ENCODE measurements at places on chromosomes 13 and 19. TPM values are rescaled to one million over a fixed set of nuclear protein-coding genes. Genes with fewer than 3 reads are reported as not detected.
A peak's percentile ranks its signal among the peaks of the same experiment; 100 is the strongest.

DNA sequence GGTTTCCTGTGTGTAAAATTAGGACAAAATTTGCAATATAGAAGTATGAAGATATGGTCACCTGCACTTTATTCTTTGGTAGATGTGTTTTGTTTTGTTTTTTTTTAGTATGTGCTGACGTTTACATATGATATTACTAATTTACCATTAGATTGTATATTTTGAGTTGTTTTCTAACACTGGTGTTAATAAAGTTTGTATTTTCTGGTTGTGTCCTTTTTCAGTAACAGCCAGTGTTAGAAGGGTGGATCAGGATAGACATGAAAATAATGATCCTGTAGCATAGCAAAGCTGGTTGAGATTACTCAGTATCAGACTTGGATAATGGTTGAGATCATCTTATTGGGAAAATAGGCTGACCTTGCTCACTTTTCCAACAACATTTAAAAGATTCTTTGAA lies 6.2 kb downstream of the NAA16 start:
- H3K27me3 ChIP-seq = no peaks in the 10 kb centered on the region
- peaks cover 14% of the 10 kb centered on the region for H3K4me1 ChIP-seq
- H3K4me3 ChIP-seq = no peak overlapping the region
- H3K36me3 ChIP-seq = peaks cover 5% of the 10 kb centered on the region
- DNase-seq = no peak

The TBXA2R gene
- 37.8 TPM for total RNA-seq

The ZNF208 gene
- total RNA-seq = 3.8 TPM

The CYP2A7 gene
- not detected for total RNA-seq

The HOMER3 gene
- total RNA-seq = 93.0 TPM

DNA sequence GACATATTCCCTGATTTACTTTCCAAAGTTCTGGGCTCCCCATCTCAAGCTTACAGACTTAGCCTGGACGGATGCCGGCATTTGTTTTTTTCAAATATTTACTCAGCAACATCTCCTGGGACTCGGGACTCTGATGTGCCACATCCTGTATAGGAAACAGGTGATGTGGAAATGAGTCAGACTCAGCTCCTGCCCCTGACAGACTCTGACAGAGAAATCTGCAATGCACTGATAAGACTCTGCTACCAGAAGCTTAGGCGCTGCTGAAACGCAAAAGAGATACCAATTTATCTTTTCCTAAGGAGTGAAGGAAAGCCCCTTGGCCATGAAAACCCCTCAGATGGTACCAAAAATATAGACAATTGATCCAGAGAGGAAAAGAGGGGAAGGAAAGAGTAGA lies 16.2 kb downstream of the LAIR2 start:
- DNase-seq = no peak
- H3K27me3 ChIP-seq = no peaks in the 10 kb centered on the region
- H3K36me3 ChIP-seq = no peaks in the 10 kb centered on the region
- no peak overlapping the region for H3K27ac ChIP-seq
- H3K4me3 ChIP-seq = no peak overlapping the region

The PRR19 gene
- not detected for total RNA-seq

- DNase-seq = no peak
- H3K27me3 ChIP-seq = no peaks in the 10 kb centered on the region
- H3K36me3 ChIP-seq = no peaks in the 10 kb centered on the region
- no peaks in the 10 kb centered on the region for H3K4me1 ChIP-seq
Observed at GRCh38 chr13:50375792-50376191, 360.5 kb downstream of the KCNRG start.

DNA sequence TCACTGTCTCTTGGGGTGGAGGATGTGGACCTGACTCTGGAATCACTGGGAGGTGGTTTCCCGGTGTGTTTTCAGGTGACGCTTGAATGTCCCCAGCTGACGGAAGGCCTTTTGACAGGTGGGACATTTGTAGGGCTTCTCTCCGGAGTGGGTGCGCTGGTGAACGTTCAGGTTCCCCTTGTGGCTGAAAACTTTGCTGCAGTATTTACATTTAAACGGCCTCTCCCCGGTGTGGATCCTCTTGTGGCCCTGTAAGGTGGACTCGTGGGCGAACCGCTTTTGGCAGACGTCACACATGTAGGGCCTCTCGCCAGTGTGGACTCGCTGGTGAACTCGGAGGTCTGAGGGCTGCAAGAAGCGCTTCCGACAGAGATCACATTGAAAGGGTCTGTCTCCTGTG lies 7.8 kb downstream of the ZSCAN5B start:
- H3K27ac ChIP-seq = no peak overlapping the region
- no peak overlapping the region for H3K4me3 ChIP-seq
- no peaks in the 10 kb centered on the region for H3K4me1 ChIP-seq
- no peak for DNase-seq
- no peaks in the 10 kb centered on the region for H3K36me3 ChIP-seq
- no peaks in the 10 kb centered on the region for H3K27me3 ChIP-seq

The ZNF486 gene
- total RNA-seq = 1.1 TPM

DNA sequence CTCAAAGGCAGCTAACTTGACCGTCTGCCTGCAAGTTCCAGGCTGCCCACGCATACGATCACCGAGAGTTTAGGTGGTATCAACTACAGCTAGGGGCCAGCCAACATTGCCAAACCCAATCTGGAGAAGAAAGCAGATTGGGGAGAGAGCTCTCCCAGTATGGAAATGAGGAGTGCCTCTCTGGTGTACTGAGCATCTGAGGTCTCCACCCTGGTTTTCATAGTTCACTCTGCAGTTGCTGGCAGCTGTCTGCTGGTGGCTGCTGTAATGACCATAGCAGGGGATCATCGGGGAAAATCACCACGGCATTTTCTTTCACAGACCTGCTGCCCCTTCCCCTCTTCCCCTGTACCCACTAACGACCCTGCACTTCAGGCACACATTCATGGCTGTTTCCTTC lies 201.7 kb downstream of the NUFIP1 start:
- H3K27ac ChIP-seq = no peak overlapping the region
- no peaks in the 10 kb centered on the region for H3K36me3 ChIP-seq
- no peaks in the 10 kb centered on the region for H3K4me1 ChIP-seq
- no peaks in the 10 kb centered on the region for H3K27me3 ChIP-seq

The HSD17B14 gene
- 9.8 TPM for total RNA-seq

- H3K4me3 ChIP-seq = peak overlapping the region; percentile 74
- no peaks in the 10 kb centered on the region for H3K36me3 ChIP-seq
- H3K4me1 ChIP-seq = no peaks in the 10 kb centered on the region
- H3K27me3 ChIP-seq = no peaks in the 10 kb centered on the region
- DNase-seq = no peak
Observed at GRCh38 chr13:93227280-93227877, 772 bp downstream of the GPC6 start.

Data from ascending aorta (tissue), 2 donors.